ENCODE measurements at places on chromosomes 3 and 15.

GRCh38 chr3:138328341-138328740 is 1.3 kb downstream of the NME9 start:
- no peak for DNase-seq

GRCh38 chr15:80849308-80849707 is 70.1 kb downstream of the CEMIP start:
- no peak for DNase-seq

DNA sequence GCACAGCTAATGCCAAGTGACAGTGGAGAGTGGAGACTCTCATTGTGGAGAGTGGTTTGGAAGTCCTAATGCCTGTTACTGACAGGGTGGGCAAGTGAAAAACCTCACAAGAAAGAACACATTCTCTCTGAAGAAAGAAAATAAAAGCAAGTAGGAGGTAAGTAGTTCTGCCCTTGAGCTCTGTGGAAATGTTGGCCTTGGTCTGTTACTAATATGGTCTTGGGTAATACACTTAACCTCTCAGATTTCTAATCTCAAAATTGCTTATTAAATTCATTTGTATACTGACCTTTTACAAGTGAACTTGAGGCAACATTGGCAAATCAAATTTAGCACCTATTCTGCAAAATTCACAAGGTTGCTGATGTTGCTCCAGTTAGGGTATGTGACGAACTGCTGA is 291.6 kb upstream of the CBLB start:
- no peak for DNase-seq

DNA sequence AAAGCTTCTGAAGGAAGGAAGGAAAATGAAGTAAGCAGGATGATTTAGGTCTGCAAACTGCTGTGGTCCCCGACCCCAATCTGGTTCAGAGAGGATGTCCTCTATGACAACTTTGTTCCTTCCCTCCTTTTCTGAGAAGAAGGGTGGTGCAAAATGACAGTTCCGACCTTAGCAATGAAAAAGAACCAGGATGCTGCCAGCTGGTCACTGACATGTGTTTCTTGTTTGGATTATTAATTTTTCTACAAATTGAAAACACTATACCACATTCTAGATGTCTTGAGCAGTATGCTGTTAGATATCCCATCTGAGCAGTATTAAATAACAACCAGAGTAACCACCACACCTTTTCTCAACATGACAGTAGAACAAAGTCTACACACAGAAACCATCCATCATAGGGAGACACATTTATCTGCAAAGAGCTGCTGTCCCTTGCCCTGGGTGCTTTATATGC is 27.5 kb downstream of the CDCP1 start:
- DNase-seq = no peak

GRCh38 chr3:129384594-129385323 is 43.7 kb downstream of the EFCAB12 start:
- DNase-seq = no peak

DNA sequence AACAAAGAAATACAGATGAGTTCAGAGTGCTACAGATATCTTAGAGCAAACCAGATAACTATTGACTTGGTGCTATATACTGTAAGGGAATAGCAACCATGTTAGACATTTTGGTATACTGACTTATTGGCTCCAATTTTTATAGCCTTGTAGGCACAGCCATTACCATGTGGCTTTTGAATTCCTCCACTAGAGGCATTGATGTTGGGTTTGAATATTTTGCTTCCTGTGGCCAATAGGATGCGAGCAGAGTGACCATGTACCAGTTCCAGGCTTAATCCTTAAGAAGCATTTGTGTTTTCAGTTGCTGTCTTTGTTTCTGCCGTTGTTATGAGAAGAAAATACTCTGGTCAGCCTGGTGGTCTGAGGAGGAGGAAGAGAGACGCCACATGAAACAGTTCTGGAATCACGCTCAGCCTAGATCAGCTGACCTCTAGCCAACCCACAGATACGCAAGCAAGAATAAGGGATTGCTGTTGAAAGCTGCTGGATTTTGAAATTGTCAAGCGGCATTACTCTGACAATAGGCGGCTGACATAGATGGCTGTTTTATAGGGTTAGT is 109.4 kb upstream of the TNIK start:
- no peak for DNase-seq

- no peak for DNase-seq
Measured at GRCh38 chr15:80932989-80933388, 56.6 kb downstream of the MESD start.
